Neural crest cell (in vitro differentiated cells): ENCODE measurements at places on chromosomes 16 and 17. TPM values are rescaled to one million over a fixed set of nuclear protein-coding genes. Genes with fewer than 3 reads are reported as not detected.
A peak's percentile ranks its signal among the peaks of the same experiment; 100 is the strongest.

The RAB11FIP4 gene
- 7.4 and 8.0 TPM in 2 replicates for total RNA-seq

The ZNF750 gene
- not detected in 2 replicates for total RNA-seq

The CEP95 gene
- 64.1 and 64.7 TPM in 2 replicates for total RNA-seq

The LYRM1 gene
- 20.4 and 20.8 TPM in 2 replicates for total RNA-seq

DNA sequence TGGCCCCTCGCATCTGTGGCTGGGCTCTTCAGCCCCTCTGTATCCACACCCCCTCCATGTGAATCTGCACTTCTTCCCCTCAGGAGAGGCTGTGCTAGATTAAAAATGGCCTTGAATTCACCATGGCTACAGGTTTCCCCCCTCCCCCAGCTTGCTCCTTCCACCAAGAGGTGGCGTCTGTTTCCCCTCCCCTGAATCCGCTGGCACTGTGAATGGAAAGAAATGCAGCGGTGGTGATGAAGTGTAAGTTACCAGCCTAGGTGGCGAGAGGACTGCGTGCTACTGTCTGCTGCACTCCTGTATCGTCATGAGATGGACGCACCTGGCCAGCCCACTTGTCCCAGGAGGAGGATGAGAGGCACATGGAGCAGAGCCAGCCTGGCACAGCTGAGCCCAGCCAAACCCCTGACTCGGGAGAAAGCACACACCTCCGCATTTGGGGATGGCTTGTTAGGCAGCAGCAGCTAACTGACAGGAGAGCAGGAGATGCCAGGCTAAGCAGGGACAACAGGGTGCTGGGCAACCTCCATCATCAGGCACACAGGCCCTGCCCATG lies 26.2 kb downstream of the TNFRSF13B start:
- no peak overlapping the region for H3K4me3 ChIP-seq
- no peaks in the 10 kb centered on the region for H3K27me3 ChIP-seq
- peaks cover 5% of the 10 kb centered on the region for H3K36me3 ChIP-seq
- H3K27ac ChIP-seq: peak overlapping the region; percentile 19

GRCh38 chr17:1580979-1581676 lies 18.5 kb upstream of the PITPNA start:
- H3K27ac ChIP-seq: no peak overlapping the region
- H3K4me3 ChIP-seq: no peak overlapping the region
- no peaks in the 10 kb centered on the region for H3K4me1 ChIP-seq

GRCh38 chr17:35725802-35726126 lies 5.7 kb upstream of the RASL10B start:
- H3K36me3 ChIP-seq: peaks cover 5% of the 10 kb centered on the region
- DNase-seq: no peak
- H3K27me3 ChIP-seq: no peaks in the 10 kb centered on the region
- peak overlapping the region; percentile 54 for H3K4me3 ChIP-seq
- H3K27ac ChIP-seq: no peak overlapping the region

DNA sequence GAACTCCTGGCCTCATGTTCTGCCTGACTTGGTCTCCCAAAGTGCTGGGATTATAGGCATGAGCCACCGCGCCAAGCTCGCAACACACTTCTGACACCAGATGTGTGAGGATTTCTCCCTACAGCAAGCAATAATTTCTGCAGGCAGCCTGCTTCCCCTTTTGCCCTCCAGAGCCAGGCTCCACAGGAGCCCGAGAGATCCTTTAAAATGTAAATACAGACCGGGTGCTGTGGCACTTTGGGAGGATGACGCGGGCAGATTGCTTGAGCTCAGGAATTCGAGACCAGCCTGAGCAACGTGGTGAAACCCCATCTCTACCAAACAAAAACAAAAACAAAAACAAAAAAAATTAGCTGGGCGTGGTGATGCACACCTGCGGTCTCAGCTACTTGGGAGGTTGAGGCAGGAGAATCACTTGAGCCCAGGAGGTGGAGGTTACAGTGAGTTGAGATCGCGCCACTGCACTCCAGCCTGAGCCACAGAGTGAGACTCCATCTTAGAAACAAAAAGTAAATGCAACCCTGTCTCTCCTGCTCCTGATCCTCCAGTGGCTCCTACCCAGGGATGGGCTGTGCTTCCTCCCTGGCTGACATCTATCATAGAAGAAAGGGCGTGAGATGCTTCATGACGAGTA lies 14.7 kb downstream of the C16orf96 start:
- peaks cover 2% of the 10 kb centered on the region for H3K27me3 ChIP-seq
- DNase-seq: no peak
- no peaks in the 10 kb centered on the region for H3K36me3 ChIP-seq
- no peaks in the 10 kb centered on the region for H3K4me1 ChIP-seq
- H3K4me3 ChIP-seq: no peak overlapping the region

DNA sequence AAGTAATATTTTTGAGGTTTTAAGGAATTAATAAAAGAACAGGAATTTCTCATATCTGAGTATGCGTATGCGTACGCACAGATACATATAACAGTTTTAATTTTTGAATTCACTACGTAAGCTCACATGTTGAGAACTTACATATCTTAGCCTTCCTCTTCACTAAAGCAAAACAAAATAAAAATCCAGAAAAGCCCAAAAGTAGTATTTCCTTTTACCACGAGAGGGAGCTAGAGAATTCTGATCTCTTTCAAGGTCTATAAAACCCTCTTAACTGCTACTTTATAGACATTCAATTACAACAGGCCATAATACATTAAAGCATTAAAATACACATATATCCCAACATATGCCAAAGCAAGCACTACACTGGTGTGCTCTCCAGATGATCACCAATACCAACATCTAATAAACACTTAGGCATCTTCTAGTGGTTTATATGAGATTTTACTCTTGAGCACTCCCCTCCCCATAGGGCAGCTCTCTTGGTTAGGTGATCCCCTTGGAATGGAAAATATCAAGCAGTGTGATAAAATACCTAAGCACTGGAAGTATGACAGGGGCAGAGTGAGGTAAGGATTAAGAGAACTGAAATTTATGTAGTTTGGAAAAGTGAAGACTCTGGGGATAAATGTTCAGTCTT lies 94.0 kb downstream of the SKAP1 start:
- no peaks in the 10 kb centered on the region for H3K4me1 ChIP-seq
- H3K27ac ChIP-seq: no peak overlapping the region
- H3K4me3 ChIP-seq: no peak overlapping the region
- no peaks in the 10 kb centered on the region for H3K36me3 ChIP-seq

DNA sequence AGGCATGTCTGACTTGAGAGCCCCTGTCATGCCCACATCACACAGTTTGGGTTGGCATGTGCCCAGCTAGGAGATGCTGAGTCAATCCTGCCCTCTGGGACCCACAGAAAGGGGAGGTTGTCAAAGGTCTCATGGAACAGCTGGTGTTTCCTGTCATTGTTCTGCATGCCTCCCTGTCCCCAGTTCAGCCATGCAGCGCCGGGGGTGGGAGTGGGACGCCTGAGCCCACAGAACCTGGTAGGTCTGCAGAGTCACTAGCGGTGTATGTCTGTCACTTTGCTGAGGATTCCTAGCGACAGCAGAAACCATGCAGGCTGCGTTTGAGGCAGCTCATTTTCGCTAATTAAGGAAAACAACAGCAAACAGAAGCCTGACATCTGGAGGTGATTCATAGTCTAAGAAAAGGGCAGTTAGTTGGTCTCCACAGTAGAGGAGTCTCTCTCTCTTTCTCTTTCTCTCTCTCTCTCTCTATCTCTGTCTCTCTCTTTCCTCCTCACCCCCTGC lies 19.6 kb upstream of the CCL1 start:
- no peak for DNase-seq
- no peak overlapping the region for H3K27ac ChIP-seq
- no peak overlapping the region for H3K4me3 ChIP-seq
- H3K4me1 ChIP-seq: no peaks in the 10 kb centered on the region
